ENCODE measurements at places on chromosomes 5 and 9. TPM values are rescaled to one million over a fixed set of nuclear protein-coding genes. Genes with fewer than 3 reads are reported as not detected.

DNA sequence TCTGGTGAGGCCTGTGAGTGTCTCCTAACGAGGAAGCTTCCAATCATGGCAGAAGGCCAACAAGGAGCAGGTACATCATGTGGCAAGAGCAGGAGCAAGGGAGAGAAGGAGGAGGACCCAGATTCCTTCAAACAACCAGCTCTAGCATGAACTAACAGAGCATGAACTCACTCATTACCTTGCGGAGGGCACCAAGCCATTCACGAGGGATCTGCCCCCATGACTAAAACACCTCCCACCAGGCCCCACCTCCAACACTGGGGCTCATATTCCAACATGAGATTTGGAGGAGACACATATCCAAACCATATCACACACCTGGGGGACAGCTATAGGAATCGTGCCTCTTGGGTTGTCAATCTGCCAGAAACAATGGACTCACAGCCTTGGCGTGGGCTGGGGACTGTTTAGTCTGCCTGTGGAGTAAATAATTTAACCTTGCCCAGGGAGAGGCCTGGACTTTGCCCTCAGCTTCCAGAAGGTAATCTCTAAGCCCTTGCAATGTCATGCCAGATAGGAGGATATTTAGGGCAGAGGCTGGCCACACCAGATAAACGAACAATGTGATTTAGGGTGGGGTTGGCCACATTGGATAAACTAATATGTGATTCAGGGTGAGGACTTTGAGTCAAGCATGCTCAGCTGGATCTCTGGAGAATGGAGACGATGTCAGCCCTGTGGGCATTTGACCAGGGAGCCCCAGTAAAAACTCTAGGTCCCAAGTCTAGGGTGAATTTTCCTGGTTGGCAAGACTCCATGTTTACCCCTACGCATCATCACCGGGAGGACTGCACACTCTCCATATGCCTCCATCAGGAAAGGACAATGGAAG lies 13.6 kb upstream of the VDAC1 start:
- no peak overlapping the region for H3K4me3 ChIP-seq
- H3K4me1 ChIP-seq = peaks cover 33% of the 10 kb centered on the region
- peak; percentile 90 for DNase-seq
- H3K36me3 ChIP-seq = no peaks in the 10 kb centered on the region
- peak overlapping the region; percentile 84 for H3K27ac ChIP-seq
- no peaks in the 10 kb centered on the region for H3K27me3 ChIP-seq

- no peak overlapping the region for H3K4me3 ChIP-seq
- no peaks in the 10 kb centered on the region for H3K36me3 ChIP-seq
- H3K27ac ChIP-seq = no peak overlapping the region
- H3K4me1 ChIP-seq = no peaks in the 10 kb centered on the region
- peak; percentile 72 for DNase-seq
These were observed 404.0 kb downstream of the EBF1 start for GRCh38 chr5:158695595-158696330.

DNA sequence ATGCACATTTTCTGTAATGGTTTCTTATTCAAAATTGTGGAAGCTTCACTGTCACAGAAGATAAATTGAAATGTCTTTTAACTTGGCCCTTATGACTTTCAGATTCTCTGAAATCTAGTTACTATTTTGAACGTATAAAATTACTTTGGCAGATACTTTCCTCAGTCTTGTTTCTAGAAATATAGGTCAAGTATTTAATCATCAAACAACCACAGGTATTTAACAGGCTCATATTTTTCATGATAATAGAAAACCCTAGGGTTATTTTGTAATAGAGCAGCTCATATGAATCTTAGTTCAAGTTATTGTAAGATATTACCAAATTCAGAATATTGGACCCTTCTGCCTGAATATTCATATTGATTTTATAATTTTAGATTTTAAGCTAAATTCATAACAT lies 236.0 kb upstream of the CDH18 start:
- no peaks in the 10 kb centered on the region for H3K4me1 ChIP-seq
- H3K27me3 ChIP-seq = no peaks in the 10 kb centered on the region
- H3K36me3 ChIP-seq = no peaks in the 10 kb centered on the region
- H3K27ac ChIP-seq = no peak overlapping the region

PCDHA1 gene
- total RNA-seq = not detected

DNA sequence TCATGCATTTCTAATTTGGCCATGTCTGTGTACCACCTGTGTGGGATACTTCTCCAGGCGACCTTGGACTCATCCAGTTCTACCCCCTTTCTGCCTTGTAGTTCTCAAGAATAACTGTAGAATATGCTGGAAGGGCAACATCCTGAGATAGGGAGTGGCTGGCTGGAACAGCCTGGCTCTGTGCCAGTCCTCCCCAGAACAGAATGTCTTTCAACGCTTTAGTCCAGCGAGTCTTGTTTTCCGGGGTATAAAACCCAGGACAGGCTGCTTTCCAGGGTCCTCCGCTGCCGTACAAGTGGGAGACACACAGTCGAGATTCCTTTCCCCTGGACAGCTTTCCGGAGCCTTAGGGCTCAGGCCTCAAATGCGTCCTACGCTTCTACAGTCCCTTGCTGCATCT lies 45.4 kb upstream of the XPA start:
- no peak for DNase-seq
- peaks cover 11% of the 10 kb centered on the region for H3K4me1 ChIP-seq
- H3K27me3 ChIP-seq = peaks cover 73% of the 10 kb centered on the region
- no peaks in the 10 kb centered on the region for H3K36me3 ChIP-seq
- H3K4me3 ChIP-seq = no peak overlapping the region

DNA sequence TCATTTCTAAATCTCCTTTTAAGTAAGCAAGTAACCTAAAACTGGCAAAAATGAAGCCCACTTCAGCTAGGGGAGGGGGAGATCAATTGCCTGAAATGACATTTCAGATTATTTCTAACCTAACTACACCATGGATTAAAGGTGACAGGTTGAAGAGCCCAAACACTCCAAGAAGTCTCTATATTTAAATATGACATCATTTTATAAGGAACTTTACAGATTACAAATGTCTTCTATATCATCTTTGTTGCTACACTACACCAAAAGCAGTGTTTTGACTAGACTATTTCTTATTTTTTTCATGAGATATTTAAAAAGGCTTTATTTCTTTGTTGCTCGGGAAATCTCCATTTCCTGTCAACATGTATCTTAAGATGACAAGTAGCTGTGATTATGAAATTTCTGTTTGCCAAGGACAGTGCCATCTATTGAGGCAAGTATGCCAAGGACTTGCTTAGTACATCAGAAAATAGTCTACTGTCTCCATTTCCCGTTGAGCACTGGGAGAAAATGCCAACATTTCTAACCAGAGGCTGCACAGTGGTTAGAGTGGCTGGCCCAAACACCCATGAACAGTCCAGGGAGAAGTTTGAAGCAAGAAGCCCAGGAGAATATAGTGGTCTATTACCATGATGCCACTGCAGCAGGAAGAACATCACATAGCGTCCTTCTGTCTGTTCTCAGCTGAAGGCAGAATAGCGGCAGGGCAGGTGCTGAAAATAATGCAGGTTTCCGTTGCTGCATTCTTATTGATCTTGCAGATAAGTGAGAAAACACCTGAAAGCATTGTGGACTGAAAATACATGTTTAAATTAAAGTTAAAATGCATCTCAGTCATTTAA lies 93.4 kb upstream of the ITGA2 start:
- H3K27me3 ChIP-seq = no peaks in the 10 kb centered on the region
- H3K4me3 ChIP-seq = no peak overlapping the region
- H3K36me3 ChIP-seq = no peaks in the 10 kb centered on the region
- no peak for DNase-seq

- H3K36me3 ChIP-seq = no peaks in the 10 kb centered on the region
- H3K4me3 ChIP-seq = no peak overlapping the region
- H3K4me1 ChIP-seq = no peaks in the 10 kb centered on the region
- H3K27ac ChIP-seq = no peak overlapping the region
These were observed 76.0 kb upstream of the TMC1 start for GRCh38 chr9:72445306-72445995.

- no peaks in the 10 kb centered on the region for H3K27me3 ChIP-seq
- H3K4me1 ChIP-seq = peaks cover 5% of the 10 kb centered on the region
- no peak overlapping the region for H3K4me3 ChIP-seq
- H3K27ac ChIP-seq = no peak overlapping the region
These were observed 143.8 kb upstream of the MAP3K1 start for GRCh38 chr5:56671571-56671970.

- no peak overlapping the region for H3K4me3 ChIP-seq
- no peak overlapping the region for H3K27ac ChIP-seq
- no peaks in the 10 kb centered on the region for H3K36me3 ChIP-seq
- H3K4me1 ChIP-seq = no peaks in the 10 kb centered on the region
- no peak for DNase-seq
These were observed 27.3 kb upstream of the MUSK start for GRCh38 chr9:110641293-110641692.

GAPT gene
- total RNA-seq = not detected

SLC25A2 gene
- total RNA-seq = 1.4 TPM

MAMDC4 gene
- total RNA-seq = 31.4 TPM

PCDHGA6 gene
- 2.4 TPM for total RNA-seq

SPATA31C1 gene
- not detected for total RNA-seq

DNA sequence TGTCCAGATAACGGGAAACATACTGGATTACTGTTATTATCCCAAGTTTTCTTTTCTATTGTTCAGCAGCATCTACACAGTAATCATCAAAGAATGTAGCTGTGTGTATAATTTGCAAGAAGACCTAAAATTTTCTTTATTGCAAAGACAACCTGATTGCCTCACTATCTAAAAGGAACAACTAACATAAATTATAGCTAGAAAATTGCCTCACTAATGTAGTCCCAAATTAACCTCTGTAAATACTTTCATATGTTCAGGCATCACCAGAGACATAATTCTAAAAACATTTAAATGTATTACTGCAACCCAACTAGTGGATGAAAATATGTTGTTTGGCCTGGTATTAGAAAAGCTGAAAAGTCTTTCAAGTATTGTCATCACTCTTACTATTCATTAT lies 275.4 kb downstream of the CDH12 start:
- no peaks in the 10 kb centered on the region for H3K27me3 ChIP-seq
- H3K27ac ChIP-seq = no peak overlapping the region
- H3K36me3 ChIP-seq = no peaks in the 10 kb centered on the region
- H3K4me1 ChIP-seq = no peaks in the 10 kb centered on the region
- H3K4me3 ChIP-seq = no peak overlapping the region

DNA sequence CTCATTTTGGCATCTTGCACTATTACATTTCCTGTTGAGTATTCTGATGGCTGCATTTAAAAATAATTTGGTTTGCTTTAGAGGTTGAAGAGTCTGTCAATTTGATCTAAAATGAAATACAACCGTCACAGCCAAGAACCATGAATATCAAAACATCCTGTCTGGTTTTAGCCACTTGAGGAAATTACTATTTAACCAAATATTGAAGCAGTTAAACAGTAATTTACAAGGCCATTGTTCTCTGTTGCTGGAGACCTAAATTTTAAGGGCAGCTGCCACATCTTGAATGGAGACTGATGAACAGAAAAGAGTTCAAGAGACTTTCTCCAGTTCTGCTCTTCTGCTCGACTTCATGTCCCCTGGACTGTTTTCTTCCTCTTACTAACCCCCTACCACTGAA lies 549.4 kb downstream of the LRRC70 start:
- no peak overlapping the region for H3K27ac ChIP-seq
- H3K4me3 ChIP-seq = no peak overlapping the region
- no peak for DNase-seq
- no peaks in the 10 kb centered on the region for H3K4me1 ChIP-seq

COMMD10 gene
- total RNA-seq = 41.5 TPM

PCA3 gene
- not detected for total RNA-seq

LEAP2 gene
- 4.9 TPM for total RNA-seq

GABRA1 gene
- 7.9 TPM for total RNA-seq

GRCh38 chr5:125950012-125950615 lies 473.1 kb upstream of the GRAMD2B start:
- no peaks in the 10 kb centered on the region for H3K4me1 ChIP-seq
- no peak for DNase-seq
- no peaks in the 10 kb centered on the region for H3K36me3 ChIP-seq
- H3K4me3 ChIP-seq = no peak overlapping the region
- H3K27ac ChIP-seq = no peak overlapping the region

SPINK7 gene
- not detected for total RNA-seq

PPP3R2 gene
- total RNA-seq = not detected

DNA sequence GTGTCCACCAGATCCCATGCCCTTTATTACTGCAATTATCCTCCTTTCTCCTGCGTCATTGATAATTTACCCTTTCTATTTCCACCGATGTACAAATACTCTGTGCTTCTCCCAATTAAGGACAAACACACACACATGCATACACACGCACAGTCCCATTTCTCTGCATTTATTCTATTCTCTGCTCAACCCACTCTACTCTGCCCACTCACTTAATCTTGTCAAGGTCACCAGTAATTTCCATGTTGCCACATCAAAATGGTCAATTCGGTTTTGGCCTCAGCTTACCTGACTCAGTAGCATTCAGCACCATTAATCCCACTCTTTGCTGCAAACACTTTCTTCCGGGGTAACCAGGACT lies 14.6 kb upstream of the STRBP start:
- H3K4me1 ChIP-seq = peaks cover 6% of the 10 kb centered on the region
- H3K27me3 ChIP-seq = no peaks in the 10 kb centered on the region
- H3K27ac ChIP-seq = no peak overlapping the region
- no peak for DNase-seq

HTR1A gene
- total RNA-seq = not detected

- no peaks in the 10 kb centered on the region for H3K27me3 ChIP-seq
- no peak for DNase-seq
- no peaks in the 10 kb centered on the region for H3K4me1 ChIP-seq
- no peaks in the 10 kb centered on the region for H3K36me3 ChIP-seq
- no peak overlapping the region for H3K4me3 ChIP-seq
These were observed 49.0 kb downstream of the IPO11 start for GRCh38 chr5:62461561-62461960.

FGD3 gene
- 5.2 TPM for total RNA-seq

TAL2 gene
- not detected for total RNA-seq

DNA sequence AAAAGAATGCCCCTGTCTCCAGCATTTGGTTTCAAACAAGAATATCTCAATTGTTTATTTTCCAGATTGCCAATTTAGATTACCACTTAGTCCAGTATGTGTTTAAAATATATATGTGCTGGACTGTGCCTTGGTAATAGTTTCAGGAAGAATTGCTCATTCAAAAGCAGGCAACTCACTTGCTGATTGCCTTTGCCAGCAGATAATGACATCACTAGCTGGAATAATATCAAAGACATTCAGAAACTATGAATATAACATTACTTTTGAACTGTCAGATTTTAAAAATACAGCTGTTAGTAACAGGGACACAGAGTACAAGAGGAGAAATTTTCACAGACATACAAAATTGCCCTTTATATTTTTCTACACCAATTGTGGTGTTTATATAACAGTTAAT lies 96.0 kb upstream of the ITGA2 start:
- peaks cover under 1% of the 10 kb centered on the region for H3K36me3 ChIP-seq
- H3K4me3 ChIP-seq = no peak overlapping the region
- H3K4me1 ChIP-seq = peaks cover 14% of the 10 kb centered on the region

DNA sequence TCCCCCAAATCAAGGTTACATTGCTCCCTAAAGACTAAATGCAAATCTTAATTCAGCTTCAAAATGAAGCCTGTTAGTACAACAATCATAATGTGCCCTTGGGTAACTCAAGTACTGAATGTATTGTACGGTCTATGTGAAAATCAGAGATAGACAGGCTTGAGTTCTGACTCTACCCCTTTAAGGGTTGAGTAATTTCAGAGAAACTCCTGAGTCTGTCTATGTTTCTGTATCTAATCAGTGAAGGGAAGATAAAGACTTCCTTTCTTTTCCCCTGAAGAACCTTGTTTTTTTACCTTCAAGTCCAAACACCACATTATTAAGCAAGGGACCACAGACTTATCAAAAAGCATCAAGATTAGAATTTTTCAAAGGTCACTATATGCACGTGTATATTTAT lies 108.2 kb downstream of the MPDZ start:
- no peaks in the 10 kb centered on the region for H3K27me3 ChIP-seq
- no peak for DNase-seq

LRRC19 gene
- 93.5 TPM for total RNA-seq
